ENCODE measurements at places on chromosomes 12 and 14.

DNA sequence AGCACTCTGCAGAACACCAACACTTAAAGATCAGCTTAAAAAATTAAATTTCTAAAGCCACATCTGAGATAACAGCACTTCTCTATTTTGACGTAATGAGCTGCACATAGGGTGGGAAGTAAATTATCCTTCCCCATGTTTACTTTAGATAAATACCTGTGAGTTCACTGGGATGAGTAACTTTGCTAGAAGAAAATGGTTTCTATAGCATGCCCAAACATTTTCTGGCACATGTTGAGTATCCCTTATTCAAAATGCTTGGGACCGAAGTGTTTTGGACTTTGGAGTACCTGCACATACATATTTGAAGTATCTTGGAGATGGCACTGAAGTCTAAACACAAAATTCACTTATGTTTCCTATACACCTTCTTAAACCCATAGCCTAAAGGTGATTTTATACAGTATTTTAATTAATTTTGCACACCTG lies 6.6 kb downstream of the SLC38A2 start:
- DNase-seq = no peak

DNA sequence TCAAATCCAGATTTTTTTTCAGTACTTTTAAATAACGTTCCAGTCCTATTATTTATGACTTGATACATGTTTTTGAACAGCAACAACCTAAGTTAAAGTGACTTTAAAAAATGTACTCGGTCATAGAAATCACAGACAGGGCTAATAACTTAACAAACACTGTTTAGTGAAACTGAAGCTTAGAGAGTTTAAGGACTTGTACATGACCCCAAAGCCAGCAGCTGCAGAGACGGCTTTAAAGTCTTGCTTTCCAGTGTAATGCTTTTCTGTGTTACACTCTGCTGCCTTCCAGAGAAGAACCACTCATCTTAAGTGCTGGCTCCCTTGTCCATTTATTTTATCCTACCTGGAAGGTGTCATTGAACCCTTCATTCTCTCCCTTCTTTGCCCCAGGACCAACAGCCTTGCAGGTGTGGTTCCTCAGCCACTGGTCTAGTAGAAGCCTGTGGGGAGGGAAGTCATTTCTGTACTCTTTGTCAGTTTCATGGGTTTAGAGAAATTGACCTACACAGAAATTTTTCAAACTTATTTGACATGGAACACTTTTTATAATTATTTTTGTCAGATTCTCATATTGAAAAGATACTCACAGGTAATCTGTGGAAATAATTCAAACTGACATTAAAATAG lies 60.9 kb downstream of the NAV3 start:
- no peak for DNase-seq

GRCh38 chr12:42104087-42104486 lies 40.6 kb downstream of the GXYLT1 start:
- DNase-seq = no peak

- no peak for DNase-seq
Observed at GRCh38 chr14:104344818-104345620, 206.6 kb downstream of the KIF26A start.

- no peak for DNase-seq
Observed at GRCh38 chr12:71972441-71973074, 33.9 kb downstream of the TPH2 start.

GRCh38 chr12:110349514-110350151 lies 53.9 kb downstream of the ANAPC7 start:
- DNase-seq = no peak

- DNase-seq = no peak
Observed at GRCh38 chr12:99053616-99054362, 408.7 kb downstream of the APAF1 start.

- DNase-seq = no peak
Observed at GRCh38 chr14:103385929-103386712, 906 bp downstream of the MARK3 start.

GRCh38 chr14:34650786-34651584 lies 21.0 kb upstream of the SNX6 start:
- DNase-seq = peak; percentile 85

All from A549 (cell line).